ENCODE measurements at places on chromosomes 2 and 18.

- peak; percentile 90 for DNase-seq
Observed at GRCh38 chr2:154914561-154914960, 216.1 kb downstream of the KCNJ3 start.

- DNase-seq: no peak
Observed at GRCh38 chr2:203809084-203809521, 58.5 kb upstream of the CTLA4 start.

- DNase-seq: no peak
Observed at GRCh38 chr2:110205660-110206455, 1.0 kb upstream of the NPHP1 start.

GRCh38 chr18:63467699-63468098, 9.1 kb upstream of the SERPINB5 start:
- DNase-seq: no peak

- no peak for DNase-seq
Observed at GRCh38 chr2:113981404-113982134, 91.7 kb downstream of the ACTR3 start.

DNA sequence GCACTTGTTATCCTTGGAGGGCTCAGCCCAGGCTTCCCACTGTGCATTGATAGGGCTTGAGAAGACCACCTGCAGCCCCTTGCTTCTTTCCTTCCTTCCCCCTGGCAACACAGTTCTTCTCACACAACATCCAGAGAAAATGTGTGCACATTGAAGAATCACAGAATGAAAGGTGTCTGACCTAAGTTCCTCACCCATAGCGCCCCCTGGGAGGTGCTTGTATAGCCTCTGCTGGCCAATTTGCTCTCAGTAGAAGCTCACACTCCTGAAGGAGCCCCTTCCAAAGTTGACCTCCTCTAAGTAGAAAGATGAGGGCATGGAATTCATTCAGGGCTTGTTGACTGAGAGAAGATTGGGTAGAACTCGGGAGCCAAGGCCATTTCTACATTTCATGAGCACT, 758.4 kb upstream of the KLHL29 start:
- DNase-seq: no peak

DNA sequence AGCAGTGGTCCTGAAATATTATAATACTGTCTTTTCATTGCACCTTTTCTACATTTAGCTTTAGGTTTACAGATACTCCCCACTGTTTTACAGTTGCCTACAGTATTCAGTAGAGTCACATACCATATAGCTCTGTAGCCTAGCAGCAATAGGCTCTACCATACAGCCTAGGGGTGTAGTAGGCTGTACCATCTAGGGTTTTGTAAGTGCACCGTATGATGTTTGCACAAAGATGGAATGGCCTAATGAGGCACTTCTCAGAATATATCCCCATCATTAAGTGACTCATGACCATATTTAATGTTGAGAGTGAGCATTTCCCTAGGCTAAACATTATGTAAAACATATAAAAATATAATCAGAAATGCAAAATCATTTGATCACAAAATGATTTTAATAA, 511.3 kb upstream of the RAB12 start:
- no peak for DNase-seq

DNA sequence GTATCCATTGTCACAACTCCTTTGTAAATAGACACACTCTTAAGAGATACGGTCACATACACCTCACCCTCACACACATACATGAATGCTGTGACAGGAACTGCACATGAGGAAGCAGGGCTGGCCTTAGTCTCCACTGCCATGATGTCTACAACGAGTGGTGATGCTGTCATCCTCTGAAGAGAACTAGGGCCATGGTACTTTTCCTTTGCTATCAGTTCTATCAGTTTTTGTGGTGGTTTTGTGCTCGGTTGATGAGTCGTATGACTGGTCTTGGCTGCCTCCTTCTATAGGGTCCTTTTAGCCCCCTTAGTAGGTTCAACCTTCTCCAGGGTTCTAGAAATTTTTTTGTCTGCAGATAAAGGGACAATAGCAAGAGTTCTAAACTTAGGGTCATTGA, 66.0 kb downstream of the MYO3B start:
- no peak for DNase-seq

DNA sequence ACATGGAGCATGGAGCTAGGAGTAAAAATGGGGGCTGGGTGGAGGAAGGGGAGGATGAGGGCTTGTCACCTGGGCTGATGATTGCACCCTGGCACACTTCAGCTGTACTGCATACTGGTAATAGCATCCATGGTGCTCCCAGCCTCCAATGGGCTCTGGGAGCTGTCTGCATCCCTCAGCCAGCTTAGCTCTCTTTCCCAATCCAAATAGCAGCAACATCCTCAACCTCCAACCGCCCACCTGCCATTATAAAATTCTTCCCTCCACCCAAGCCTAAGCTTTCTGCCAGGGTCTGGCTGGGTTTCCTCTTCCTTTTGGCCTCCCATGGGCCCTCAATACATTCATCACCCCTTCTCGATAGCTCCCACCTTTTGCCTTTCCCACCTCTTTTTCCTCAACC, 110.1 kb downstream of the LYPD1 start:
- DNase-seq: no peak
